ENCODE measurements at places on chromosomes 16 and 17.

DNA sequence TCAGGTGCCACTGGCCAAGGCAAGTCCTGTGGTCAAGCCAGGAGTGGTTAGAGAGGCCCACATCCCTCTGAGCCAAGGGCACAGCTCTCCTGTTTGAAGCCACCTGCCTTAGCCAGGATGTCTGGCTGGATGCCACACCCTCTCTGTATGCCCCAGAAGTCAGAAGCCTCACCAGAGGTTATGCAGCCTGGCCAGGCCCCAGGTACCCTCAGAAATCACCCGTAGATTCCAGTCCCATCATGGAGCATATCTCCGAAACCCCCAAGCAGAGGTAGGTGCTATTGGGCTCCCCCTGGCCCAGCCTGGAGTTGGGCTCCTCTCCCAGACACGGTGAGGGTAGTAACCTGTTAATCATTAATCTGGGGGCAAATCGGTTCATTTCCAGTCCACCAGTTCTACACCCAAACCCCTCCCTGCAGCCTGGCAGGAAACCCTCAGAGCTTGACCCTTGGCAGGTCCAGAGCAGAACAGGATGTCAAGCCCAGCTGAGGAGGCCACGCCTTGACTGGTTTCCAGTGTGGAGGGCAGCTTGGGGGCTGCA lies 60.6 kb upstream of the TMEM97 start:
- DNase-seq: no peak

DNA sequence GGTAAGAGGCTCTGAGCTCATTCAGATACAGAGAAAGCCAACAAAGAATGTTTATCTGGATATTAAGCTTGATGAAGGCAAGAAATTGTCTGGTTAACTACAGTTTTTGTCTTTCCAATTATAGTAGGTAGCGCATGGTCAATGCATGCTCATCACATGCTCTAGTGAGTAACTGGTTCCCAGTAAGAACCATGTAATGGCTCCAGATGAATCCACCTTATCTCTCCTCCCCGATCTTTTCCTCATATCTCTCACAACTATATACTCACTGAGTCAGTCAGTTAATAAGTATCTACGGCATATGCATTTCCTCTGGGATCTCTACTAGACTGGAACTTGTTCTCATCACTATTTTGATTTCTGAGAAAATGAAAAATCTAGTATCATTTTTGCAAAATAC lies 340.7 kb upstream of the DYNLRB2 start:
- DNase-seq: no peak

- no peak for DNase-seq
Measured at GRCh38 chr16:13077816-13078215, 176.4 kb downstream of the SHISA9 start.

GRCh38 chr17:40070709-40071312 lies 8.0 kb downstream of the THRA start:
- no peak for DNase-seq

DNA sequence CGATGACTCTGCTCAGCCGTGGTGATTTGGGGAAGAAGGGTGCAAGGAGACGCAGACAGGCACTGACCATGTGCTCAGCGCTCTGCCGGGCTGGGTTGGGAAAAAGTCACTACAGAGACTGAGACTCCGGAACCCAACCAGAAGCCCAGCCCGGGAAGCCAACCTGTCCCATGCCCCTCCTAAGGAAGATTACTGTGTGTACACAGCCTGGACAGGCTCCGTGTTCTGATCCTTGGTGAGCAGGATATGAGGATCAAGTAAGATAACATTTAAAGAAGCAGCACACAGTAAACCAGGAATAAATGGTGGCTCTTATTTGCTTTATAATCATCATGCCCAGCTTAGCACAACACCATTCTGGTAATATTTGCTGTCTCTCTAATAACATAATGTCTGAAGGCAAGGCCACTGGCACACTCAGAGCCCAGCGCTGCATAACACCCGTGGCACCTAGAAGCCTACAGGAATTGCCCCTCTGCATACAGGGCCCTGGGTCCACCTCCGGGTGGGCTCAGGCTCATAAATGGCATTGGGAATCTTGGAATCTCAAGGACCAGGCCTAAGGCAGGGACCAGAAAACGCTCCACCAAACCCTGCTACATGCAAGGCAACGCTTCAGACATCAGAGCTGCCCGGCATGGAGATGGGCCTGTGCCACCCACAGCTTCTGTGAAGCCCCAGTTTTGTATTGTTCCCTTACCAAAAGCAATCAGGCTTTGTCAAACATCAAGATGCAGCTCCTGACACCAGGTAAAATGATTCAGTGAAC lies 113.5 kb downstream of the DYNLRB2 start:
- no peak for DNase-seq

DNA sequence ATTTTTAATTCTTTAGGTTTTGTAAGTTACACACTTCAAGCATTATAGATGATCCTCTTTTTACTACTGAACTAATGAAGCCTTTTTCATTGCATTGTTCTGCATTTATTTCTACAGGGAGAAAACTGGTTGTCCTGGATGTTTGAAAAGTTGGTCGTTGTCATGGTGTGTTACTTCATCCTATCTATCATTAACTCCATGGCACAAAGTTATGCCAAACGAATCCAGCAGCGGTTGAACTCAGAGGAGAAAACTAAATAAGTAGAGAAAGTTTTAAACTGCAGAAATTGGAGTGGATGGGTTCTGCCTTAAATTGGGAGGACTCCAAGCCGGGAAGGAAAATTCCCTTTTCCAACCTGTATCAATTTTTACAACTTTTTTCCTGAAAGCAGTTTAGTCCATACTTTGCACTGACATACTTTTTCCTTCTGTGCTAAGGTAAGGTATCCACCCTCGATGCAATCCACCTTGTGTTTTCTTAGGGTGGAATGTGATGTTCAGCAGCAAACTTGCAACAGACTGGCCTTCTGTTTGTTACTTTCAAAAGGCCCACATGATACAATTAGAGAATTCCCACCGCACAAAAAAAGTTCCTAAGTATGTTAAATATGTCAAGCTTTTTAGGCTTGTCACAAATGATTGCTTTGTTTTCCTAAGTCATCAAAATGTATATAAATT lies 53.0 kb downstream of the TUBD1 start:
- peak; percentile 34 for DNase-seq

- peak; percentile 90 for DNase-seq
Measured at GRCh38 chr17:38591759-38592241, 14.0 kb downstream of the SRCIN1 start.

GRCh38 chr16:53357208-53357586 lies 77.1 kb upstream of the RBL2 start:
- no peak for DNase-seq

- no peak for DNase-seq
Measured at GRCh38 chr16:17497648-17498047, 26.9 kb upstream of the XYLT1 start.

GRCh38 chr16:50697881-50698767 lies 4.7 kb downstream of the NOD2 start:
- no peak for DNase-seq

GRCh38 chr16:30844671-30845449 lies 49.0 kb downstream of the BCL7C start:
- peak; percentile 89 for DNase-seq

DNA sequence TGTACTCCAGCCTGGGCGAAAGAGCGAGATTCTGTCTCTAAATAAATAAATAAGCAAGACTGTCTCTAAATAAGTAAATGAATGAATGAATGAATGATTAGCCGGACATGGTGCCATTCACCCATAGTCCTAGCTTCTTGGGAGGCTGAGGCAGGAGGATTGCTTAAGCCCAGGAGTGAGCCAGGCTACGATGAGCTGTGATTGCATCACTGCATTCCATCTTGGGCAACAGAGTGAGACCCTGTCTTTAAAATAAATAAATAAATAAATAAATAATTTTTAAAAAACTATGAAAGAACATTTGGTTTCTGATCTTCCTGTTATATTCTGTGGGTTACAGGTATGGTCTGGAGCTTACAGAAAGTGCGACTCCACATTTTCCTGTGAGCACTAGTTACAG lies 65.0 kb downstream of the C17orf58 start:
- DNase-seq: no peak

DNA sequence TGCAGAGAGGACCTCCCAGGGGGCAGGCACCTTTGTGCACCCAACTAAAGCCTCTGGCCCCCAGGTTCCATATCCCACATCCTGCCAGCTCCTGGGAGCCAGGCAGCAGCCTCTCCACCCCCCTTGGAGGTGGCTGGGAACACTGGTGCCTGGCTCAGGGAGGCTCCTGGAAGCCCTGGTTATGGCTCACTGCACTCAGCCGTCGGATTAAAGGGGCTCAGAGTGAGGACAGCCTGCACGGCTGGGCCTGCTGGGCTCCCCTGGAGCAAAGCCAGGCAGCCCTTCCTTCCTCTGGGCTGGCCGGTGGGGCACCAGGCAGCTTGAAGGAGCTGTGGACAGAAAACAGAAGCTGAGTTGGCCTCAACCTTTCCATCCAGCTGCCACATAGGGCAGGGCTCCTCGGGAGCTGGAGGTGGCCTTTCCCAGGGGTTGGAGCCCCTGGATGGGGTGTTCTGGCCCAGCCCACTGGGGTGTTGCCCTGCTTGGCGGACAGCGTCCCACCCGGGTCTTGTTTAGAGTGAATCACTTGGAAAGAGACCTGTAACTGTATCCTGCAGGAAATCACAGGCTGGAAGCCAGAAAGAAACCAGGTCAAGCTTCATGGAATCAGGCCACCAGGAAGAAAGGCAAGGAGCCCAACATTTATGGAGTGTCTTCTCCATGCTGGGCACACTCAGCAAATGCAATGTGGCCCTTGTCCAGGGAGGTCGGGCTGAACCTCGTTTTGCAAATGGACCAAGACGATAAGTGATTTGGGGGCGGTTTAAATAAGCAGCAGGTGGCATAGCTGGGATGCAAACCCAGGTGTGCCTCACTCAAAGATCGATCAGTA lies 253.3 kb downstream of the SOX9 start:
- DNase-seq: no peak

GRCh38 chr17:73142872-73143381 lies 21.9 kb upstream of the SSTR2 start:
- DNase-seq: peak; percentile 95

GRCh38 chr16:78916928-78917545 lies 683.5 kb downstream of the MAF start:
- DNase-seq: no peak

DNA sequence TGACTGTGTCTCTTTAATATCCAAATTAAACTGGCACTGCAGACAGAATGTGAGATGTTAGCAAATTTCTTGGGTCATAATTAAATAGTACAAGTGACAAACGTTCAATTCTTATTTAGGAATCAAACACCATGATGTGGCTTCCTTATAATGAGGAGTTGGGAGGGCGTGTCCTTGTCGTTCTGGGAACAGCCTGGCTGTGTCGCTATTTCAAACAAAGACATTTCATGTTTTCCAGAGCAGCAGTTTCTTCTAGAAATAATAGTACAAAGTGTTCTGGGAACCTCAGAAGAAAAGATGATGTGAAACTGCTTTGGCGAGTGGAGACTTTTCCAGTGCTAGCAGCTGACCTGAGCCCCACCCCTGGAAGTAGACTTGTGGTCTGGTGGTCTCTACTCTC lies 301.7 kb upstream of the N4BP1 start:
- no peak for DNase-seq

GRCh38 chr16:152141-153128 lies at the start of gene HBZ:
TSS of gene HBZ (plus strand) at chr16:152644. CDS start at chr16:152910, 266 bp downstream.
- DNase-seq: no peak

- DNase-seq: no peak
Measured at GRCh38 chr16:23976524-23976923, 140.7 kb downstream of the PRKCB start.

- no peak for DNase-seq
Measured at GRCh38 chr16:31093132-31093703, 1.4 kb downstream of the VKORC1 start.

GRCh38 chr17:28878981-28879380 lies 18.6 kb downstream of the FLOT2 start:
- no peak for DNase-seq

DNA sequence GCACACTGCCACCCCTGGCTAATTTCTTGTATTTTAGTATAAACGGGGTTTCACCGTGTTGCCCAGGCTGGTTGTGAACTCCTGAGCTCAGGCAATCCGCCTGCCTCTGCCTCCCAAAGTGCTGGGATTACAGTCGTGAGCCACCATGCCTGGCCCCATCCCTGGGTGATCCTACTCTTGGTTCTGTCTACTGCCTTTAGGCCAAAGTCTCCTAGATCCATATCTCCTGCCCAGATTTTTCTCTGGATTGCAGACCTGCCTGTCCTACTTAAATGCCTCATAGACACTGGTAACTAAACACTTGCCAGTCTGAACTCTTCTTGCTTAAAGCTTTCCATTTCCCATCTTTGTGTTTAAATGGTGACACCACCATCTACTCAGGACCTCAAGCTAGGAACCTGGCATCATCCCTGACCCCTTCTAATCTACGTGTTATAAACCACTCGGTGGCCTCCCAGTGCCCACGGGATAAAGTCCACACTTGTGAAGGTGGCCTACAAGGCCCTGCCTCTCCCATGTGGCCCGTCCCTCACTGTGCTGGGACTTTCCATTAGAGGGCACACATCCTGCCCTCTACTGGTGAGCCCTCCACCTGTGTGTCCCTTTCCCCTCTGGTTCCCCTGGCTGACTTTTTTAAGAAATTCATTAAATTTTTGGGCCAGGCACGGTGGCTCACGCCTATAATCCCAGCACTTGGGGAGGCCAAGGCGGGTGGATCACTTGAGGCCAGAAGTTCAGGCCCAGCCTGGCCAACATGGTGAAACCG lies 51.1 kb downstream of the USP43 start:
- DNase-seq: no peak

GRCh38 chr16:57235128-57236021 lies 9.7 kb upstream of the ARL2BP start:
- peak; percentile 6 for DNase-seq

- DNase-seq: no peak
Measured at GRCh38 chr17:32962320-32962711, 29.3 kb upstream of the SPACA3 start.

DNA sequence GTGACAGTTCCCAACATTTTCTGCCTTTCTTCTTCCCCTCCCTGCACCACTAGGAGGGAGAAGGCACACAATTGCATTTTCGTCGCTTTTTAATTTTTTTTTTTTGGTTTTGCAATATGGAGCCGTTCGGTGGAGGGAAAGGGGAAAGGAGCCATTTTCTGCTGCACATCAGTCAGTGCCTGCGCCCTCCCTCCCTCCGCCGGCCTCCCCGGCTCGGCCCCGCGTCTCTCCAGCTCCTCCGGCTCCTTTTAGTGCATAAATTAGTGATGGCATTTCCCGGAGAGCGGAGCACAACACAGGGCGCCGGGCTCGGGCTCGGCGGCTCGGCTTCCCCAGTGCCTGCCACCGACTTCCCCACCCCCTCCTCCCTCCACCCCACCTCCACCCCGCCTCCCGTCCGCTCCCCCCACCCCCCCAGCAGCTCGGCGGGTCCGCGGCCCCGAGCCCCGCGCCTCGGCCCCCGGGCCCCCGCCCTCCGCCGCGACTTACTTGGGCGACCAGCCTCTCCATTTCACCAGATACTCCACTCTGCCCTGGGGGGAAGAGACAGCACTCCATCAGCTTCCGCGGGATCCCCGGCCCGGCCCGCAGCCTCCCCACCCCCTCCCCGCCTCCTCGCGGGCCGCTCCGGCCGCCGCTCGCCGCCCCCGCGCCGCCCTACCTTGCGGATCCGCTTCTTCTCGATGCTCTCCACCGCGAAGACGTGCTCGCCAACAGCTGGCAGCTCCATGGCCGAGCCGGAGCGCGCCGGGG lies 542 bp downstream of the CBX4 start:
- peak; percentile 57 for DNase-seq

Measured in inflammatory macrophage (primary cell).